ENCODE measurements at places on chromosomes 2 and 18. TPM values are rescaled to one million over a fixed set of nuclear protein-coding genes. Genes with fewer than 3 reads are reported as not detected.
A peak's percentile ranks its signal among the peaks of the same experiment; 100 is the strongest.

GRCh38 chr2:5991305-5991968 is 299.3 kb downstream of the SOX11 start:
- DNase-seq: no peak

The FSHR gene
- not detected for polyA plus RNA-seq

- DNase-seq: no peak
Observed at GRCh38 chr2:235264121-235264493, 229.7 kb upstream of the AGAP1 start.

The MC2R gene
- 0.24 TPM for polyA plus RNA-seq

GRCh38 chr2:73987109-73987947 is 2.6 kb downstream of the TET3 start:
- no peak for DNase-seq

The DSG1 gene
- 0.10 TPM for polyA plus RNA-seq

DNA sequence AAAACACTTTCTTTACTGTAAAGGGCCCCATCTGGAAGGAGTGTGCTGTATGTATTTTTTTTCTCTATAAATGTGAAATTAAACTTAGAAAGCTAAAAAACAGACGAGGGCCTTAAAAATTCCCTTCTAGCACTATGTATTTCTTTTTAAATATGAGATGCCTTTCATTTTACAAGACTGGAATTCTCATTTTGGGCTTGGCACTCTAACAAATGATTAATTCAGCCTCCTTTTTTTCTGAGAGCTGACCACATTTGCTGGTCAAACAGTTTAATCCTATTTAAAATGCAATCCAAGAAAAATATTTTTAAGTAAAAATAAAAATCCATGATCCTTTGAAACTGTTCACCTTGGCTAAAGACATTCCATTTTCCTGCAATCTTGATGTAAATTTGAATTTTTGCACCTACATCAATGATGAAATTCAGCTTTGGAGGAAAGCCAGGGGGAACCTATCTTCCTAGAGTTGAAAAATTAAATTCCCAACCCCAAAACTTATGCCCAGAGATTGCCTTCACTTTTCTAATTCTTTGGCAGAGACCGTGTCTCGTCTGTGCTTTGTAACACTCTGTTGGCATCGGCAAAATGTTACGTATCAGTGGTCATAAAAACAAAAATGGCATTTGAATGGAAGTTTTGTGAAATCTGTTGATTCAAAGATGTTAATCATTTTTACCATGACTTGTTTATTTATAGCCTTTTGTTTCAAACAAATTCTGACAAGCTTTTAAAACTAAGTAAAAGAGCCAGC is 284.5 kb downstream of the ZNF521 start:
- no peak for DNase-seq

DNA sequence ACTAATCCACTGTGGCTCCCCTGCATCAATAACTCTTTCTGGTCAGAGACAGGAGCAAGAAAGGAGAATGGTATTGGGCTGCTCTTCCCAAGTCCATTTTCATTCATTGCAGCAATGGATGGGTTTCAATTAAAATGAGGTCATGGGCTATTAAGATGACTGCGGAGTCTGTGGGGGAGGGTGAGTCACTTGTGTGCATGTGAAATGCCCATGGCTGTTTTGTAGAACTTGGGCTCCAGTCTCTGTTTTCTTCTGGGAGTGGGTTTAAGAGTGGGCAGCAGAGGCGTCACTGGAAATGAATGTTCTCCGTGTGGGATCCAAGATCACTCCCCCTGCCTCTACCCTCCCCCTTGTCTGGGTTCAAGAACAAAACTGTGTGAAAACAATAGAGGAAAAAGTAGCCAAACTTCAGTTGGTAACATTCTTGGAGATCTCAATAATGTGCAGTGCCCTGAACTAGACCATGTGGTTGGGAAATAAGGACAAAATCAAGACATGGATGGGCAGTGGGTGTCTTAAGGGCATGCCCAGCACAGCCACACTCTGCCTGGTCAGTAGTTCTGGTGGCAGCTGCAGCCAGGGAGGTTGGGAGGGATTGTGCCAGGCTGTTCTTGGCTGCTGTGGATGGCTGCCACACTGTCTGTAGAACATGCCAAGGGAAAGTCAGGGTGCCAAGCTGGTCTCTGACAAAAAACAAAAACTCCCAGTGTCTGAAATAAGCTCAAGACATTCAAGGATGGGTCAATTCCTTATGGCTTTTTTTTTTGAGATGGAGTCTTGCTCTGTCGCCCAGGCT is 68.2 kb upstream of the CXCR4 start:
- no peak for DNase-seq

The PROKR1 gene
- polyA plus RNA-seq: 0.21 TPM

The DNAJC5G gene
- polyA plus RNA-seq: 1.4 TPM

DNA sequence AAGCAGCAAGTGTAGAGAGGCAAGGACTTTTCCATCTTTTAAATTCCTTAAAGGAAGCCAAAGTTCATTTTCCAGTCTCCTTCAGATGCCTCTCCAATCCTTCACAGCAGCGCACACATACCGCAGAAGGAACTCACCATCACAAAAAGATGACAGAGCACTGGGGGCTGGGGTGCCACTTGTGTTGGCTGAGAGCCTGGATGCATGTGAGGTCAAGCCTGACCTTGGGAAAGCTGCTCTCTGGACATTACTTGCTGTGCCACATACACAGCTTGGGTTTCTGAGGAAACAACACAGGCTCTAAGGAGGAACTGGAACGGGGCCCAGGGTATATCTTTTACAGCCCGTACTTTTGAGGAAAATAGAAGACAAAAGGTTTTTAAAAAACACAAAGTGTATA is 364.3 kb upstream of the MEX3C start:
- peak; percentile 9 for DNase-seq

The ALPG gene
- not detected for polyA plus RNA-seq

DNA sequence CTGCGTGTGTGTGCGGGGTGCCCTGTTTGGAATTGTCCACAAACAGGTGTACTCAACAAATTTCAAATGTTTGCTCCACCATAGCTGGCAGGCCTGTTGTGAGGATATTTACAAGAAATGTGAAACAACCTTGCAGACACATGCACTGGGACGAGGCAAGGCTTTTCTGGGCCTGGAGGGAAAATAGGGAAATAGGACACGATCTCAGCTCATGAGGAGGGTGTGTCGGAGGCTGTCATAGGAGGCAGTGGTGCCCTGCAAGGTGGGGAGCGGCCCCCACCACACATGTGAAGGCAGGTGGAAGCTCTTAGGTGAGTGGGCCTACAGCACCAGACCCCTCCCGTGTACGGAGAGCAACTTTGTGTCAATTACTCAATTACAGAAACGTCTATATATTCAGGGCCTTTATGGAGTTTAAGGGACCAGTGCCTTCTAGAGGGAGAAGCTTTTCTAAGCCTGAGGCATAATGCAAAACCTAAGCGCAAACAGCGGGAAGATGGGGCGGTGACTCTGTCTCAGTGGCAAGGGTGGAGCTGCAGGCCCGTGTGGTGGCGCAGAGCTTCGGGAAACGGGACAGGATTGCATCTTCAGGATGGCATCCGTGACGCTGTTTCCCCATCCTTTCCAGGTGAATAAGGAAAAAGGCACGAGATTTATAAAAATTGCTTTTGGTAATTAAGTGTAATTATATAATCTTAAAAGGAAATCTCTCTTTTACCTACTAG is 48.0 kb downstream of the RNF144A start:
- no peak for DNase-seq

GRCh38 chr18:72687736-72688135 is 143.6 kb upstream of the CBLN2 start:
- no peak for DNase-seq

The DSC3 gene
- 2.2 TPM for polyA plus RNA-seq

The MAB21L4 gene
- polyA plus RNA-seq: 10.7 TPM

- no peak for DNase-seq
Observed at GRCh38 chr2:38223256-38223655, 147.3 kb upstream of the CYP1B1 start.

DNA sequence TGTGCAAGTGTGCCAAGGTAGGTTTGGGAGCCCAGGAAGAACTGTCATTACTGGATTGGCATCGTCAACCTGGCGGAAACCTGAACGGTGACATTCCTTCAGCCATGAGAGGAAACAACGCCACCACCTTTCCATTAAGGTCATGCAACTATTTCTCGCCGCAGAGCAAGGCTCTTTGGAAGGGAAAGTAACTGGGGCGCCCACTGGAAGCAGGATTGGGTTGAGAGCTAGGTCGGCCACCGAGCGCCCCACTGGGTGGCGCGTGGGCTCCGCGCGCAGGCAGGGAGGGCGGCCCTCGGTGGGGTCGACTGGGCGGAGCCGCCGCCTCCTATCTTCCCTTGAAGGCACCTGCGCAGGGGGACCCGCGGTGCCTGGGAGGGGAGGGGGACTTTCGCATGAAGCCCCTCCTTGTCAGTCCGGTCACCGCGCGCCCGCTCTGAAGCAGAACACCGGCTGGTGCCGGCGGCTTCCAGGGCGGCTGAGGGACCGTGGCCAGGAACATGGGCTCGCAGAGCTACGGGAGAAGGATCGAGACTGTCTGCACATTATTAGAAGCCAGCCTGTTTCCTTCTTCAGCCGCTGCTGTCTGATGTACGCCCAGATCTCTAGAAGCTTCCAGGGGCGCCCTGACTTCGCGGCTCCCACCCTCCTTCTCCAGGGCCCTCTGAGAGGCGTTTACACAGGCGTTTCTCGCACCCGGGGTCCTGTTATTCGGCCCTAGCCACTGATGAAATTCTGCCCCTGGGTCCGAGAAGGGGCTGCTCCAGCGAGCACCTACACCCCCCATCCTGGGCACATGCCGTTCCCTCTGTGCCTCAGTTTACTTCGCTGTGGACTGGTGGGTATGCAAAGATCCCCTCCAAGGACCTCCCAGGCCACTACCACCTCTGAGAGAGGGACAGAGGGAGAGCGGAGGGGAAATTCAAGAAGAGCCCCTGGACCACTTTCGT is 27.3 kb upstream of the MAL start:
- DNase-seq: no peak

The GPAT2 gene
- polyA plus RNA-seq: 2.8 TPM

GRCh38 chr2:47226132-47226922 is 71.2 kb upstream of the STPG4 start:
- no peak for DNase-seq

All from renal pelvis (tissue), 12 donors.